ENCODE measurements at places on chromosomes 12 and 14.

DNA sequence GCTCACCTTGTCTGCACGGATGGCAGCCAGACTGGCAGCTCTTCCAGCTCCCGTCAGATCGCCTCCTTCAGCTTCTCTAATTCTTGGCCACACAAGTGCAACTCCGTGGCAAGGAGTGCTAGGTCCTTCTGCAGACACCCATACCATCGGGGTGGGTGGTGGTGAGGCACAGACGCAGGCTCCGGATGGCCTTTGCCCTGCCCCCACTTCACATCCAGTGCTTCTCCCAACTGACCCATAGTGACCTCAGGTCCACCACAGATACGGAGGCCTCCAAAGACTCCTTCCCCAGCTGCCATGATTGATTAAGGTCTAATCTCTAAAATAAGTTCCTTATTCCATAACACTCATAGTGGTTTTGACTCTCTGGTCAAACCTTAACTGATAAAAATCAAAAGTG is 19.9 kb upstream of the CD27 start:
- DNase-seq: no peak

GRCh38 chr12:98127336-98127679 is 388.1 kb upstream of the TMPO start:
- no peak for DNase-seq

GRCh38 chr12:111799758-111800157 is 33.0 kb downstream of the ALDH2 start:
- no peak for DNase-seq

- DNase-seq: no peak
Observed at GRCh38 chr14:52455291-52456088, 96.8 kb downstream of the TXNDC16 start.

GRCh38 chr12:125683748-125684381 is 618.6 kb downstream of the AACS start:
- DNase-seq: no peak

DNA sequence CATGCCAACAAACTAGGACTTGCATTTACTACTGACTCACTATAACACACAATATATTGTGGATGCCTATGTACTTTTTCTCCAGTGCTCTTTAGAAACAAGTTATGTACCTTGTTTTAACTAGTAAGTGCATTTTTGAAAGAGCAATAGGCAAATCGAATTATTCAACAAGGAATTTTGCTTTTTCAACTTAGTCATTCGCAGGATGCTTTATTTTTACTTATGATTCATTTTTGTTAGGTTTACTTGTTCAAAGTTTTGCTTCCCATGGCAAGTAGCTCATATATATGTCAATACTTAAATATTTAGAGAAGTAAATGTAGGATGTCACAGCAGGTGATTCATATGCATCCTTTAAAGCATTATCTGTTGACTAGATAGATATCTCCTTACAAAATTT is 149.8 kb downstream of the PELI2 start:
- no peak for DNase-seq
